ENCODE measurements at places on chromosomes 12 and 14. TPM values are rescaled to one million over a fixed set of nuclear protein-coding genes. Genes with fewer than 3 reads are reported as not detected.

PARP2 gene
- 47.7 TPM for polyA plus RNA-seq

GRCh38 chr14:68922201-68922621 is 56.9 kb downstream of the ACTN1 start:
- no peak for DNase-seq

DNA sequence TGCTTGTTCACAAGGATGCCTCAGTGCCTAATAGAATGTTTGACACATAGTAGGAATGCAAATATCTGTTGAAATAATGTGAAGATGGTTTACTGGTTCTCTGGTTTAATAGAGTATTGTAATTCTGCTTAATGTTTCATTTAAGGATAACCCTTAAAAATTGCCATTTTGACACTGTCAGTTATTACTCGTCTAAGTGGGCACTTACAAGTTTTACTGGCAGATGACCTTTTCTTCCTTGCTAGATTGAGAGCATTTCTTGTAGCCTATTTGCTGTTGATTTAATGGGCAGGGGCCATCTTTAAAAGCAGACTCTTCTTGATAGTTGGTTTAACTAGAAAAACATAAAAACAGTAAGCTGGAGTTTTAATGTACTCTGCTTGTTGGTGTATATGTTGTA is 1.9 kb downstream of the TMEM263 start:
- DNase-seq: no peak

KRT4 gene
- 0.40 TPM for polyA plus RNA-seq
